D721Med (cell line): ENCODE measurements at places on chromosomes 5 and 9.

GRCh38 chr5:111685969-111686368, 71.0 kb downstream of the NREP start:
- no peak for DNase-seq

- DNase-seq, result no peak
Observed at GRCh38 chr5:134958755-134959154, 9.0 kb upstream of the CATSPER3 start.

DNA sequence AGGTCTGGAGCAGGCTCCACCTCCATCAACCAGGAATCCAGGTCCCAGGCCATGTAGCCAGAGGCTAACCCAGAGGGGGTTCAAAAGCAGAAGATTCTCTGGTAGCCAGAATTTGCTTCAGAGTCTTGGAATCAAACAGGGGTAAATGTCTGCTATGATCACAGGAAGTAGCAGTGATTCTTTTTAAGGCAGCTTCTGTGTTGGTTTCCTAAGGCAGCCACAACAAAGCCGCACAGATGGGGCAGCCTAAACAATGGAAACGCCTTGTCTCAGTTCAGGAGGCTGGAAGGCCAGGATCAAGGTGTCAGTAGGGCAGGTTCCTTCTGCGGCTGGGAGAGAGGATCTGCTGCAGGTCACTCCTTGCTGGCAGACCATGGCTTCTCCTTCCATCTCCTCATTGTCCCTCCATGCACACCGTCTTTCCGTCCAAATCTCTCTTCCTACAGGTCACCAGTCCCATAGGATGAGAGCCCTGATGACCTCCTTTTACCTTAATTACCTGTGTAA, 167.3 kb downstream of the ROR2 start:
- no peak for DNase-seq

DNA sequence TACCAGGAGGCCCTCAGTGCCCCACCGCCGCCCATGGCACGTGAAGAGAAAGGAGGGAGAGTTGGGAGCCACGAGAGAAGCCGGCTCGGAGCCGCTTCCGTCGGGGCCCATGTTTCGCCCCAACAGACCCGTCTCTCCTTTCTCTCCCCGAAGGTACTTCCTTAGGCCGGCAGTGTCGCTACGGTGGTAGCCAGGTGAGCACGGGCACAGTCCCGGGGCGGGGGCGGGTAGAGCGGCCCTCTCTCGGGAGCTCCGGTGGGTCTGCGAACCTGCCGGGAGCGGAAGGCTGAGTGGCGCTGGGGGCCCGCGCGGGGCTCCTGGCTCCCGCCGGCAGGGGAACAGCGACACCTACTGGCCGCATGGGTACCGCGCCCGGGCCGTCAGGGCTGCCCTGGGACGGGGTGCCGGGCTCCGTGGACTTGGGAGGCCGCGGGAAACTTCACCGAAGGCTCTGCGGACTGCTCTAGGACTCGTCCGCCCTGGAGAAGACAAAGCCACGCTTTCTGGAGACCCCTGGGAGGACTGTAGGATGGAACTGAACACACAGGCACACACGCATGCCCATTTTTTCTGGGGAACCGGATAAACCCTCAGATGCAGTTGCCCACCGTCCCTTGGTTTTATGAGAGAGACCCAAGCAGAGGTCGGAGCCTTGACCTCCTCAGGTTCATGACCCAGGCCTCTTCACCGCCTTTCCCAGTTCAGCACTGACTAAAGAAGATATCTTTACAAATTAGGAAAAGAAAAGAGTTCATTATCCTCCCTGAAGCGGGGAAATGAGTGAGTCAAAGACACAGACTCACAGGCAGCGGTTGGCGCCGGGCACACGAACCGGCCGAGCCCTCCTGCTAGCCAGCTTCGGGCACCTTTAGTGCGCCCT, 202.5 kb downstream of the MEF2C start:
- DNase-seq, result peak; percentile 70

GRCh38 chr5:168865968-168866367, 286.8 kb upstream of the PANK3 start:
- DNase-seq, result no peak

DNA sequence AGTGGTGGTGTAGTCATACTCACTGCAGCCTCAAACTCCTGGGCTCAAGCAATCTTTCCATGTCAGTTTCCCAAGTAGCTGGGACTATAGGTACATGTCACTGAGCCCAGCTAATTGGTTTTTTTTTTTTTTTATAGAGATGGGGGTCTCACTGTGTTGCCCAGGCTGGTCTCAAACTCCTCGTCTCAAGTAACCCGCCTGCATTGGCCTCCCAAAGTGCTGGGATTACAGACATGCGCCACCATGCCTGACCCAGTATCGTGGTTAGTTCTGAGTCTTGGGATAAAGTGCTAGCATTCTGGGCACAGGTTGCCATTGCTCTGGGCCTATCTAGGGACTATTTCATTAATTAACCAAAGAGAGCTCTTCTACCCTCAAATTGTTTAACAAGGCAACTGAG, 108.3 kb downstream of the PLPP1 start:
- DNase-seq, result no peak

DNA sequence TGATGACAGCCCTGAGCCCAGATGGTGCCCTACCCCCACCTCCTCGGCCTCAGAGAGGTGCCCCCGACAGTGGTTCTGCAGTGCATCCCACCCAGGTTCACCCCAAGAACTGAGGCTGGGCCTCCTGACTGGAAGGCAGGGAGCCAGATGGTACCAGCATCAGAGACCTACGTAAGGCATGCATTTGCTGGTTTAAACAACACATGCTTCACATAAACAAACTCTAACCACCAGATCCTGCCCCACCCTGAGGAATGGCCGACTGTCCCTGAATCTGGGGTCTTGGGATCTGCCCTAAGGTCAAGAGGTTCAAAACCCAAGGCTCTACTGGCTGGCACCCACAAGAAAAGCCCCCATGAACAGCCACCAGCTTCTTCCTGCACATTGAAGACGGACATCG, 73.3 kb downstream of the SECISBP2 start:
- no peak for DNase-seq

DNA sequence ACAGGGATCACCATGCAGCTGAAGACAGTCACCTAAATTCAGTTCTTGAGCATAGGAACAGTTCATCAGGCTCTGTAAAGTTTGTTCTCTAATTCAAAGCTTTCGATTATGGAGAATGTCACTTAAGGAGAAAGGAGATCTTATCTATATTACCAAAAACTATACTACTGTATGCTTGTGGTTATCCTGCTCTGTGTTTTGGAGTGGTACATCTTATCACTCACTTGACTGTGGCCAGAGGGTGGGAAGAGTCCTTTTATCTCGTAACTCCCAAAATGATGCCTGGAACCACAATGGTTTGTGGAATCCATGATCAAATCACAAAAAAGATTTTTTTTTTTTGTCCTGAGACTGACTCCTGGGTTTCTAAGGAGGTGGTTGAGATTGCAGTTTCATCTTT, 230.7 kb downstream of the COMMD10 start:
- DNase-seq, result no peak
